NCI-H2171 (cell line): ENCODE measurements at places on chromosomes 6 and 20.

GRCh38 chr6:157898169-157898568 is 75.1 kb downstream of the SNX9 start:
- no peak for DNase-seq

DNA sequence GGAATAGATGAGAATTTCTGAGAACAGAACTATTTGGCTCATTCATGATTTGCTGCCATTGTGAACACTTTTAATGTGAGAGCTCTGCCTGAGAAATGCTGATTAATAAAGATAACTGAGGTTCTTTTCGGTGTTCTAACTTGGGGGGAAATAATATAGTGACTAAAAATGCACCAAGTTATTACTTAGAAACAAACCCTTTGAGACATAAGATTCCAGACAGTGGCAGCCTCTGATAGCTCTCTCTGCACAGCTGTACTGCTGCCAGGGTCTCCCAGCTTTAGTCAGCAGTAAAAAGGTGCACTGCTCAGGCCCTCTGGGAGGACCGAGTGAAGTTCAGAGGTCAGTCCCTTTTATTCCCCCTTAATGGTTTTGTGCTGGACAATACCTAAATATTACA is 2.5 kb upstream of the PRDM1 start:
- no peak for DNase-seq

GRCh38 chr6:160962835-160963623 is 28.5 kb upstream of the MAP3K4 start:
- DNase-seq: no peak

- DNase-seq: no peak
These were observed 54.8 kb downstream of the CAP2 start for GRCh38 chr6:17448165-17448564.

GRCh38 chr6:3963426-3963825 is 114.3 kb downstream of the FAM50B start:
- no peak for DNase-seq

GRCh38 chr6:1851681-1852456 is 242.2 kb downstream of the FOXC1 start:
- no peak for DNase-seq

DNA sequence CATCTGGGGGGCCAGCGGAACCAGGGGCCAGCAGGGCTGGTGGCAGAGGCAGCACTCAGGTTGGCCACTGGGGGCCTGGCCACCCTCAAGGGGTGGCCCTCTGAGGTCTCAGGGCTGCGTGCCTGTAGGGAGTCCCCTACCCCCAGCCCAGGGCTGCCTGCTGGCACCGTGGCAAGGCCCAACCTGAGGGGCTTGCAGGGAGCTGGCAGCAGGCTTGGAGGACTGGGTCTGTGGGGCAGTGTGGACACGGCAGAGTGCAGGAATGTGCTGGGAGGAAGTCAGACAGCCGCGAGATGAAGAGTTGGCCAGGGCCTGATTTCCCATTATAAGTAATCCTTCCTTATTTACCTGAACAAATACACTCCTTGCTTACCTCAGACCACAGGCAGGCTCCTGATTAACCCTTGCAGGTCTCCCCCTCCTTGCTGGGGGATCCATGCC is at the start of gene SPDEF:
Gene SPDEF, minus strand, starts transcription at position 299 of the 441 bp plus-strand sequence. CDS start 11,874 bp downstream, outside the sequence.
- DNase-seq: no peak

GRCh38 chr20:51372176-51372803 is 170.2 kb downstream of the NFATC2 start:
- DNase-seq: peak; percentile 57

GRCh38 chr6:154594496-154595198 is 84.2 kb upstream of the CNKSR3 start:
- DNase-seq: no peak

GRCh38 chr6:73108949-73109348 is 116.3 kb downstream of the KHDC1L start:
- no peak for DNase-seq
